ENCODE measurements at places on chromosomes 6 and 20. TPM values are rescaled to one million over a fixed set of nuclear protein-coding genes. Genes with fewer than 3 reads are reported as not detected.
A peak's percentile ranks its signal among the peaks of the same experiment; 100 is the strongest.

SNAP25 gene
- not detected for total RNA-seq

- DNase-seq, result no peak
These were observed 134.7 kb upstream of the ZNF217 start for GRCh38 chr20:53728359-53728758.

GRCh38 chr6:110063594-110064263, 85.6 kb downstream of the GPR6 start:
- DNase-seq, result no peak

DNA sequence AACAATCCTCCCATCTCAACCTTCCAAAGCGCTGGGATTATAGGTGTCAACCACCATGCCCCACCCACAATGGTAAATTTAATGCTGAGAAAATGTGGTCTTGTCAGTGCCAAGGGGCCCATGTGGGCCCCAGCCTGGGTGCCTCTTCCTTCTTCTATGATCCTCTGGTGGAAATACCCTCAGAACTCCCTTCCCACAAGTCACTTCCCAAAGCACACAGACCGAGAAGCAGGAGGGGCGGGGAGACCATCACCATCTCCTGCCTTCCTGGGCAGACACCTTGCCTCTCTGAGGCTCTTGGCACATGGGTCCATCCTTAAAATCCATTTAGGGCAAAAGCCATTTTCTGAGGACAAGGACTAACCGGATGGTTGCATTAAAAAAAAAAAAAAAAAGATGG, 59.0 kb downstream of the NOL4L start:
- DNase-seq, result no peak

GRCh38 chr6:106002005-106002404, 84.1 kb upstream of the PRDM1 start:
- DNase-seq, result no peak

DNA sequence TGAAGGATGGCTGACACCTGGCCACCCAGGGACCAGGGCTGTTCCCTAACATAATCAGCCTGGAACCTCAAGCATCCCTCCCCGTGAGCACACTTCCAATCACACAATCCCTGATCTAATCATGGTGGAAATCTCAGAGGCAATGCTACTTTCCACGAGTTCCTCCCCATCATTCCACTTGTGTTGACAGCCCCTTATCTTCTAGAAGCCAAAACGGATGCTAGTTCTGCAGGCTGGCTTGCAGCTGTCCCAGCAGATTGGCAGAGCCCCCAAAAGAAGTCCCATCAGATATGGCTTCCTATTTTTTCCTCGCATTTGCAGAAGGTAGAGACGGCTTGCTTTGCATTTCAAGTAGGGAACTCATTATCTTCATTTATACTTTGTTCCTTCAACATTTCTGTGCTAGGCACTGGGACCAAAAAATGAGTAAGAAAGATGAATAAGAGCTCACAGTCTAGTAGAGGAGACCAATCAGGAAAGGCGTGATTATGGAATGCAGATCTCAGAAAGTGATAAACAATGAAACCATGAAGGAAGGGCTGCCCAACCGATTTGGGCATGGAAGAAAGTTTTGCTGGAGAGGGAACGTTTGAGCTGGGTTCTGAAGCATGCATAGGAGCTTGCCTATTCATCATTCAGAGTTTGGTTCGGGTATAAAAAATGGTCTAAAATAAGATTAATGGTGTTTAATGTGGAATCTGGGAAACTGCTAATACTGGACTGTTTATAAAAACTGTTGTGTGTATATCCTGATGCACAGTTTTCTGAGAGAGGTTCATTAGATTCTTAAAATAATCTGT, 44.6 kb upstream of the TBC1D7 start:
- DNase-seq, result no peak

GRCh38 chr6:17820055-17820454, 113.3 kb upstream of the NUP153 start:
- DNase-seq, result peak; percentile 39

- DNase-seq, result no peak
These were observed 67.1 kb downstream of the ESF1 start for GRCh38 chr20:13717631-13718044.

EPPIN gene
- not detected for total RNA-seq

- no peak for DNase-seq
These were observed 176.5 kb downstream of the DLL1 start for GRCh38 chr6:170114187-170114945.

- no peak for DNase-seq
These were observed 12.0 kb upstream of the SLC17A5 start for GRCh38 chr6:73665686-73666319.

DNA sequence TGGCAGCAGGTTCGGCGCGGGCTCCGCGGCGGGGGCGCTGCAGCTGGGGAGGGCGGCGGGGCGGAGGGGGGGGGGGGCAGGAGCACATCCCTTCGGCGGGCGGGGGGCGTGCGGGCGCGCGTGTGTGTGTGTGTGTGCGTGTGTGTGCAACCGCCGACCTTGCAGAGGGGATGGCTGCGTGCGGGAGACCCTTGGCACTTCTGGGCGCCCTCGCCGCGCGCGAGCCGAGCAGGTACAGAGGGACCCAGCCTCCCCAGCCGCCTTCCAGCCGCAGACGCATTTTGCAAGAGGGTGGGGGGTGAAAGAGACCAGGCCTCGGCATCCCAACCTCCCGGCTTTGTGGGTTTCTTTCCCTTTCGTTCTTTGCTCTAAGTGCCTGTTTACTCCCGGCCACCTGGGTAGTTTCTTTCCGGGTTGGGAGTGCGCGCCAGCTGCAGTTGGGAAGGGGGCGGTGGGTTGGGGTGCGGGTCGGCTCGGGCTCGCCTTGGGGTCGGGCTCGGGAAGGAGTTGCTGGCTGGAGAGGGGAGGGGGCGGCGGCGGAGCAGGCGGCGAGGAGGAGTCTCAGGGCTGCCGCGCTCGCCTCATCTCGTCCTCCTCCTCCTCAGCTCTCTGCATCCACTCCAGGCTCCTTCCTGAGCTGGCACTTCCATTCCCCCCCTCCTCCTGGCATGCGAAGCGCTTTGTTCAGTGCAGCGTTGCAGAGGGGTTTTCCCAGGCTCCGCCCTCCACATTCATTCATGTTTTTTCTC, 620 bp downstream of the HIVEP1 start:
- DNase-seq, result peak; percentile 73

DNA sequence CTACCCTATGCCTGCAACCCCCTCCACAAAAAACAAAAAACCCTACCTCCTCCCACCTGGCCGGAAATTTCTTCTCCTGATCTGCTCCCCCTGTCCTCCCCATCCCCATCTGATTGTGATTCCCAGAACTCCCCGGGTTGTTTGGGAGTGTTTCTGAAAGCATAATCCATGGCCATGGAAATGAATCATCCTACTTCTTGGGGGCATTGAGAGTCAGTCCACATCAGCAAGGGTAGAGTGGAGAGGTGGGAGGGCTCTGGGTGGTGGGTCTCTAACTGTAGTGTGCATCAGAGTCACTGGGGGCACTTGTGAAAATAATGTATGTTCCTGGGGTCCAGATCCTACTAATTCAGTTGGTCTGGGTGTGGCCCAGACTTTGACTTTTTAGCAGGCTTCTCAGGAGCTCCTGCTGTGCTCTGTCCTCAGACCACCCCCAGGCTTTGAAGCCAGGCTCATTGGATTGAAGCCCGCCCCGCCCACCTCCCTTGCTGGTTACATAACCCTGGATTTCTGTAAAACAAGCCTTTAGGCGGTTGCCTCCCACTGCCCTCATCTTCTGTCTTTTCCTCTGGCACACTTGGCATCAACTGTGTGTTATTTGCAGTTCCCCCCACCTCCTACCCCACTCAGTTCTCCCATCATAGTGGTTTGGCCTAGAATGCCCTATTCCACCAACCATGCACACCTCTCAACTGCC, 10.5 kb downstream of the PIGT start:
- no peak for DNase-seq

GRCh38 chr6:36786055-36786675, 53.1 kb downstream of the CPNE5 start:
- no peak for DNase-seq

DNA sequence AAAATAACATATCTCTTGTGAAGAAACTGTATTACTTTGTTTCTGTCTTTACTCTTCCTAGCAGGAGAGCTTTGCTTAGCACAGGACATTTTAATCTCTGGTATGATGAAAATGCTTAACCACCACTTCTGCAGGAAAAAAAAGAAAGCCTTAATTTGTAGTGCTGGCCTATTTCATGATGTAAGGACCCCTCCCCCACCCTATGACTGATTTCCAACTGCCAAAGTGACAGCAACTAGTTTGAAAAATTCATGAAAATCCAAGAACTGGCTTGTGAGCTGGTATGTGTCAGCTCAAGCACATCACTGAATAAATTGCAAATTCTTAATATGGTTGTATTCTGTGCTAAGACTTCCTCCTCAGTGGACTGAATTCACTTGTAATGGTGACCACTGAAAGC, 125.3 kb downstream of the REV3L start:
- DNase-seq, result no peak

ZHX3 gene
- total RNA-seq, result 4.9 TPM

C6orf52 gene
- total RNA-seq, result not detected

TPBG gene
- total RNA-seq, result not detected

LCA5 gene
- total RNA-seq, result not detected

DNA sequence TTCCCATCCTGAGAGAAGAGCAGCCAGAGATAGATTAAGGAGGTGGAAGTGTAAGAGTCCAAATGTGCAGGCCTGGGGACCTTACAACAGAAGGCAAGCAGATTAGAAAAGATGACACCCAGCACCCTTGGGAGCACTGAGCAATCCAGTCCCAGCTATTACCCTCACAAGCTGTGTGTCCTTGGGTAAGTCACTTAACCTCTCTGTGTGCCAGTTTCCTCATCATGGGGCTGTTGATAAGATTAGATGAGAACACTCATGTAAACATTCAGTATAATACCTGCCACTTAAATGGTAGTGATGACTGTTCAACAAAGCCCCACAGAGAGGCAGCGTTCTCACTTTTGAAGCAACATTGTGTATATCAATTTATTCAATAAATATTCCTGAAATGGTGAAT, 114.8 kb upstream of the CST7 start:
- DNase-seq, result no peak
